A549 treated with CpdA at 1 μM for 4 hours (cell line): ENCODE measurements at places on chromosomes 6 and 20. TPM values are rescaled to one million over a fixed set of nuclear protein-coding genes. Genes with fewer than 3 reads are reported as not detected.

The GABRR1 gene
- total RNA-seq, result not detected in 5 replicates

The RAMACL gene
- 0.05 to 0.23 TPM (median 0.12 TPM) in 5 replicates for total RNA-seq

The OR2J3 gene
- not detected in 5 replicates for total RNA-seq

The BTN1A1 gene
- total RNA-seq, result 0.06 TPM in 1 of 5 replicates, not detected in the others
